Type B pancreatic cell (in vitro differentiated cells): ENCODE measurements at places on chromosomes 4 and X.

- no peak overlapping the region for H3K27ac ChIP-seq
- H3K4me1 ChIP-seq: peaks cover 25% of the 10 kb centered on the region
- H3K27me3 ChIP-seq: no peaks in the 10 kb centered on the region
- H3K4me3 ChIP-seq: no peak overlapping the region
Measured at GRCh38 chrX:109393859-109394258, 88.0 kb downstream of the GUCY2F start.

- H3K27ac ChIP-seq: no peak overlapping the region
- H3K4me3 ChIP-seq: no peak overlapping the region
- H3K4me1 ChIP-seq: peaks cover 8% of the 10 kb centered on the region
Measured at GRCh38 chrX:30296408-30297254, 12.6 kb downstream of the NR0B1 start.

DNA sequence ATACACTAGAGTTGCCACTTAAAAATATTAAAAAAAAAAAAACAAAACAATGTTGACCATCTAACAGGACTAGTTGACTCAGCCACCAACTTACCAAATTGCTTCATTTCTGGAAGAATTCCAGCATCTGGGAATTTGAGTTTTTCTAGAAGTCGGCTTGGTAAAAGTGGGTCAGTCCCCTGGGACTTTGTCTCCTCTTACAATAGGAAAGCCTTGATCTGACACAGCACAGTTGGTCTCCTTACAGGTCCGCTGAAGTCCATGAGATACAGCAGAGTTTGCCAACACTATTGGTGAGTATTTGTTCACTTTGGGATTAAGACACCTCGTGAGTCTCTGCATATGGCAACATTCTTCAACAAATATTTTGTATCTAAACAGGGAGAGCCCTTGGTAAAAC lies 18.2 kb upstream of the DDIT4L start:
- no peak overlapping the region for H3K27ac ChIP-seq
- H3K27me3 ChIP-seq: peaks cover 2% of the 10 kb centered on the region
- H3K4me1 ChIP-seq: no peaks in the 10 kb centered on the region
- no peaks in the 10 kb centered on the region for H3K36me3 ChIP-seq
- no peak for DNase-seq
- no peak overlapping the region for H3K4me3 ChIP-seq

DNA sequence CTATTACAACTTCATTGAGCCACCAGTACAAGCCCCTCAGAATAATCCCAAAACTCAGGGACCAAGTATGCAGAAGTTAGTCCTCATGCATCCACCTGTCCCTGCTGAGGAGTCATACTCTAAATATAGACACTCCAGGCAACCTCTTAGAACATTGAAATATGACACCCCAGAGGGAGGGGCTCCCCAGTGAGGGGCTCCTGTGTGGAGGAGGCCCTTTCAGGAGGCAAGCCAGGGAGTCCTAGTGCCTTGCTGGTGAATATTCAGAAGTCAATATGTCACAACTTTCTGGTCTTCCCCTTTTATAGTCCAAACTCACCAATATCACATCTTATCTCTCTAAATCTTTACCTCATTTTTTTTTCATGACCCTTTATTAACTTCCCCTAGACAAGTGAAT lies 1.6 kb upstream of the ARMCX6 start:
- no peak for DNase-seq
- H3K27me3 ChIP-seq: no peaks in the 10 kb centered on the region
- H3K4me1 ChIP-seq: peaks cover 12% of the 10 kb centered on the region
- H3K27ac ChIP-seq: peak overlapping the region; percentile 19
- H3K4me3 ChIP-seq: peak overlapping the region; percentile 6

GRCh38 chrX:3450881-3451570 lies 104.6 kb upstream of the MXRA5 start:
- no peak overlapping the region for H3K27ac ChIP-seq
- H3K4me1 ChIP-seq: peaks cover 9% of the 10 kb centered on the region
- DNase-seq: no peak
- H3K27me3 ChIP-seq: no peaks in the 10 kb centered on the region
- H3K4me3 ChIP-seq: no peak overlapping the region

- no peaks in the 10 kb centered on the region for H3K36me3 ChIP-seq
- H3K4me3 ChIP-seq: no peak overlapping the region
- H3K27ac ChIP-seq: no peak overlapping the region
- no peaks in the 10 kb centered on the region for H3K27me3 ChIP-seq
- no peak for DNase-seq
Measured at GRCh38 chr4:175215657-175216056, 297.5 kb downstream of the ADAM29 start.

DNA sequence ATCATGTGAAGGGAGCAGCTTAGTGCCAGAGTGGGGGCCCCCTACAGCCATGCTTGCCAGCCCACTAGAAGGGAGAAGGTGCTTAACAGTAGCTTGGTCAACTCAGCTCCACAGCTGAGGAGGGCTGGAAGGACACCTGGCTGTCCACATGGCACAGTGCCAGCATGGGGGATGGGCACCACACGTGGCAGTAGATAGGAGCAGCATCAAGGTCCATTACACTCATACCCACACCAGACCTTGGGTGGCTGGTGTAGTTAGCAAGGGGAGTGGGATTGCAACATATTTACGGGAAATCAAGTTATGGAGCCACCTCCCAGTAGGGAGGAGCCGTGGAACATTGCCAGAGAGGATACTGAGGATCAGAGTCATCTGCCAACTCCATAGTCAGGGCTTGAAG lies 37.9 kb upstream of the SLC4A4 start:
- no peak for DNase-seq
- peaks cover 4% of the 10 kb centered on the region for H3K36me3 ChIP-seq
- no peaks in the 10 kb centered on the region for H3K27me3 ChIP-seq

DNA sequence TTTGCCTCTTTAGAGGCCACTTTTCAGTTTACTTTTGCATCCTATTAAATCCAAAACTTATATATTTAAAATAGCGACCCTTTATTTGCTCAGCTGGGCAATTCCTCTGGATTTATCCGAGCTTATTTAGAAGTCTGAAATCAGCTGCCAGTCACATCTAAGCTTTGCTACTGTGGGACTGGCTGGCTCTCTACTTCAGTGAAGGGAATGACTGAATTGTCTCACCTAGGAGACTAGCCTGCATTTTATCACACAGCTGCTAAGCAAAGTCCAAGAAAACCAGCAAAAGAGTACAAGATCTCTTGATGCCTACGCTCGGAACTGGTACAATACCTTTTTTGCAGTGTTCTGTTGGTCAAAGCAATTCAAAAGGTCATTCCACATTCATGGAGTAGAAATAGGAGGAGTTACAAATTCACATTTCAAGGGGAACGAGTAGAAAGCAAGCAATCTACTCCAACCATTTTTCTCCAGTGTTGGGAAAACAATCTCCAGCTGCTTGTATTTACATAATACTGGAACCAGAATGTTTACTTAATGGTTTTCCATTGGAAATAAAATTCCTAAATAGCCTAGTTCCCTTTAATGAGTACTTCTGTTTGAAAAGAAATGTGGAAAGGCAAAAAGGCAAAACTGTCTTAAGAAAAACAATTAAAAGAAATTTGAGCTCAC lies 160.2 kb downstream of the MAGEB5 start:
- no peak for DNase-seq
- no peak overlapping the region for H3K27ac ChIP-seq
- H3K4me1 ChIP-seq: no peaks in the 10 kb centered on the region
- no peaks in the 10 kb centered on the region for H3K36me3 ChIP-seq

DNA sequence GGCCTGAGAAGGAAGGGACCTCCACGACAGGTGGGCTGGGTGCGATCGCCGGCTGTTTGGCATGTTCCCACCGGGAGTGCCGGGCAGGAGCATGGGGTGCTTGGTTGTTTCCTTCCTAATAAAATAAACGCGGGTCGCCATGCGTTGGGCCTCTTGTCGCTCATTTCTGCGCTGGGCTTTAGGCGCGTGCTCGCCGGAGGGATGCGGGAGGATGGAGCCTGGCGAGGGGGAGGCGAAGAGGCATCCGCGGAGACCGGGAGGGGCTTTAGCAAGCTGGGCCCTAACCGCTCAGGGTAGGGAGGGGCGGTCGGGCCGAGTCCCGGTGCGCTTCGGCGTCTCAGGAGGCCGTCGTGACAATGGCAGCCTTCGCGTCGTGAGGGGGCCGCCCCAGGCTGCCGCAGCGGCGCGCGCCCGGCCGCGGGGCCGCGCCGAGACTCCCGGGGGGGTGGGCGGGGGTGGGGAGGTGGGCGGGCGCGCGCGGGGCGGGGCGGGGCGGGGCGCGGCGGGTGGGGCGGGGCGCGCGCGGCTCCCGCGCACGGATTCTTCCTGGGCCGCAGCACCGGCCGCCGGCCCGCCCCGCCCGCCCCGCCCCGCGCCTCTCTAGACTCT lies 476 bp upstream of the GDI1 start:
- peak overlapping the region; percentile 84 for H3K4me3 ChIP-seq
- peaks cover 7% of the 10 kb centered on the region for H3K4me1 ChIP-seq
- H3K36me3 ChIP-seq: no peaks in the 10 kb centered on the region
- peak overlapping the region; percentile 82 for H3K27ac ChIP-seq
- no peak for DNase-seq
